Activated CD8-positive, alpha-beta T cell treated with anti-CD3 and anti-CD28 coated beads for 36 hours (primary cell): ENCODE measurements at places on chromosomes 5 and 9. TPM values are rescaled to one million over a fixed set of nuclear protein-coding genes. Genes with fewer than 3 reads are reported as not detected.

The MCTP1 gene
- total RNA-seq, result 0.40 TPM

The FOXD4L4 gene
- total RNA-seq, result not detected

- no peak for DNase-seq
Measured at GRCh38 chr5:84585218-84585617, 200.5 kb upstream of the EDIL3 start.

- no peak for DNase-seq
Measured at GRCh38 chr9:114276908-114277821, 45.7 kb upstream of the ORM1 start.

- no peak for DNase-seq
Measured at GRCh38 chr9:92725766-92726165, 38.9 kb downstream of the BICD2 start.

GRCh38 chr5:141602606-141603005 lies 16.2 kb downstream of the DIAPH1 start:
- no peak for DNase-seq

GRCh38 chr5:62093976-62094375 lies 212.0 kb upstream of the KIF2A start:
- DNase-seq, result no peak

GRCh38 chr5:111143910-111144309 lies 51.8 kb downstream of the WDR36 start:
- no peak for DNase-seq

GRCh38 chr5:181008136-181008535 lies 19.5 kb downstream of the BTNL3 start:
- no peak for DNase-seq

DNA sequence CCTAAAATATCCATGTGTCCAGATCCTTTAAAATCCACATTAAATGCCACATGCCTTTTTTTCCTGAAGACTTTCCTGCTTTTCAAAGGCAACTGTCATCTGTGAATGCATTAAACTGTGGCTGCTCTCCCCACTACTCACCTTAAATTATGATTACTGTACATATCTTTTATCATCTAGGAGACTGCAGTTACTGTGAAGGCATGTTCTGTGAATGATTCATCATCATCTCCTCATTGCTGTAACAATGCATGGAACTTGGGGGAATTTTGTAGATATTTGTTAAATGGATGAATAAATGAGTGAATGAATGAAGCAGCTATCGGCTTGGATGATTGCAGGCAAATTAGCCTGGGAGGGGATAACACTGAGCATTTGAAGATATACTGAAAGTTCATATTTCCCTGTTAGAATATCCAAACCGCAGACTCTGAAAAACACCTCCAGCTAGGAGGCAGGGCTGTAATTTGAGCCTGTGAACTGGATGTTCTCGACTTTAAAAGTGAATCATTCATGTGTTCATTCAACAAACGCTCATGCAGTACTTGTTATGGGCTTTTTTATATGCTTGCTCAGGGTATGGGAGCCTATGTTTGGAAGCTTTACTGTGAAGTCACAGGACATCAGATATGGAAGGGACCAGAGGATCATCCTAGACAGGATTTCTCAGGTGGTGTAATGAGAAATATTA lies 519.2 kb downstream of the KIF4B start:
- DNase-seq, result no peak
